ENCODE measurements at places on chromosomes 1 and 21. TPM values are rescaled to one million over a fixed set of nuclear protein-coding genes. Genes with fewer than 3 reads are reported as not detected.

OPTC gene
- total RNA-seq, result not detected

- no peak for DNase-seq
These were observed 2.3 kb downstream of the ZZZ3 start for GRCh38 chr1:77680173-77680572.

DNA sequence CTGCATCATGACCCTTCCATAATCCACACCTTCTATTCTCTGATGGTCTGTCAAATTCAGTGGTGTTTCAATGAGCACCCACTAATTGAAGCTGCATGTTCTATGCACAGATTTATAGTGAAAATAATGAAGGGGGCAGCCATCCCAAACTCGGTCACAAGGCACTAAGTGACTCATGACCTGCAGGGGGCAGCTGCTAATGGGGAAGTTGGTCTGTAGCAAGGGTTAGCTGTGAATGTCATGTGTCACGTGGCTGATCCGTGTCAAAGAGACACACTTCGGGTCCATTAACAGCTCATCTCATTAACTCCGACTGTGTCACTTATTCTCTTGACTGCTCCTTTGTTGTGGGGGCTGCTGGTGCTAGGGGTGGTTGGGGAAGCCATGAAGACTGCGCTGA is 306.6 kb downstream of the PCP4 start:
- no peak for DNase-seq

SYCP1 gene
- not detected for total RNA-seq

MMEL1 gene
- not detected for total RNA-seq

DNA sequence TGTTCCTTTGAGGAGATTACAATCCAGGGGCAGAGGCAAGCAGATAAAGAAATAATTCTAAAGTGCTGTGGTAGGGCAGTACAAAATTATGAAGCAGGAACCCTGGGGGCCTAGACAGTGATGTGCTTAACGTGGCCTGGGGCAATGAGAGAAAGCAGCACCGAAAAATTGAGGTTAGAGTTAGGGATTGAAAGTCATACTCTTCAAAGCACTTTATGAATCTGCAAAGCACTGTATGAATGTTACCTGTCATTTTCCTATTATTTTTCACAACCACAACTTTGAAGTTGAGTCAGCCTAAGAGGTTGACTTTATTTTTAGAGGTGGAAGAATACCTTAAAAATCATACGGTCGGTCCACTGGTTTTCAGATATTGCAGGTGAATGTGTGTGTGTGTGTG is 183.4 kb upstream of the NFIA start:
- DNase-seq, result no peak

DNA sequence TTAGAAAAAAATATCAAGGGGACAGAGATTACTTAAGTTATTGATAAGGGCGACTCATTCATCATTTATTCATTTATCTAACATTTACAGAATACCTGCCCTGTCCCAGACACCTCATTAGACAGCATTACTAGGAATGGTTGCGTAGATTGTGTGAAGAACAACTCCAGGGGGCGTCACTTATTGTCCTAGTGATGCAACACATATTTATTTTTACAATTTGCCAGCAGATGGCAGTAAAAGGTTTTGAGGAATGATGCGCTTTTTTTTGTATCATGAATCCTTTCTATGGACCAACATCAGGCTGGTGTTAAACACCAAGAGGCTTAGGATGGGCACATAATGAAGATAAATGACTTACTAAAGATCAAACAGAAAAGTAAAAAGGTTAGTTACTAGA is 5.5 kb downstream of the NCAM2 start:
- DNase-seq, result no peak

DNA sequence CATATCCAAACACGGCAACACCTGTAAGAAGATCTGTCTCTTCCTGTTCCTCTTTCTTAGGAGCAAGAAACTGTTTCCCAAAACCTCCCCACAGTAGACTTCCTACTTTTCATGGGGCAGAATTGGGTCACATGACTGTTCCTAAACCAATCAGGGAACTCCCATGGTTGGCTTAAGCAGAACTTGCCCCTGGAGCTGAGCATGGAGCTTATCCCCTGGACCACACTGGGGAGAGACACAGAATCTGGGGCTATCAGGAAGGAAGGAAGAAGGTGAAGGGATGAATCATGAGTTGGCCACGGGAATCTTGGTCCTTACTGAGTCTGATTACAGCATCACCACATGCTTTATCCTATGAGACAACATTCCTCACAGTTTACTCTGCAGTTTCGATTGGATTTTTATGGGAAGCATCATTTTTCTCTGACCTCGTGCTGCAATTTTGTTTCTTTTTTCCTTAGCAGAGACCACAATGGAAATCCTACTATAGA is 81.8 kb downstream of the CDC7 start:
- DNase-seq, result no peak

- no peak for DNase-seq
These were observed 43.5 kb downstream of the FBXO2 start for GRCh38 chr1:11610629-11611180.

NEGR1 gene
- 18.3 TPM for total RNA-seq

- DNase-seq, result no peak
These were observed 73.8 kb downstream of the UMODL1 start for GRCh38 chr21:42144679-42145568.

- no peak for DNase-seq
These were observed 10.6 kb downstream of the PTPRC start for GRCh38 chr1:198649232-198649967.

TMEM183A gene
- total RNA-seq, result 20.6 TPM

DNA sequence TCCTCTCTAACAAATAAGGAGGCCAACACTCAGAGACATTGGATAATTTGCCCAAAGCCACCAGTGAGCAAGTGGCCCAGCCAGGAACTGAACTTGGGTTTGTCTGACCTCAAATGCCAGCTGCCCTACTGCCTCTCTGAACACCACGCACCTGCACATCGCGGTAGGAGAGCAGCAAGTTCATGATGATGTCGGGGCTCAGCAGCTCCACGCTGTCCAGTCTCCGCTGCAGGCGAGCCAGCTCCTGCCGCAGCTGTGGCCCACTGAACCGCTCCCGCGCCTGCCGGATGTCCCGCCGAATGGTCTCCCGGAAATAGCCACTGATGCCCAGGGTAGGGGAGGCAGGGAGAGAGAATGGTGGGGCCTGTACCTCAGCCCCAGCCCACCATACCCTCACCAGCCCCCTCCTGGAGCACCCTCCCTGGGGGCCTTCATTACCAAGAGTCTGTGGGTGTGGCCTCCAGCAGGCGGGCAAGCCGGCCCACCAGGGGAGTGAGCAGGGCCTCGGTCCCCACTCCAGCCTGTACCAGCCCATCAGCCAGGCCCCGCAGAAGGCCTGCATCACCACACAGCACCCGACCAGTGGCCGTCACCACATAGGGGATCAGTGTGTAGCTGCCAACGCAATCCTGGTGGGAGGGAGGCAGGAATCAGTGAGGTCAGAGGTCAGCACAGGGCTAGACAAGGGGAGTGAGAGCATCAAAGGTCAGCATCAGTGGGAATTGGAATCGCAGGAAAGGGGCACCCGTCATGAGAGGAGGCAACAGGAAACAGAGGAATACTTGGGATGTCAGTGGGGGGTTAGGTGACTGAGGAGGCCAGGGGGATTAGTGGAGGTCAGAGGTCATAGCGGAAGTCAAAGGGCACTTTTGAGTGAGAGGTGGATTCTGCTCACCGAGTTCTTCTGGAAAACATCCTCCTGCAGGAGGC is 2.7 kb downstream of the MAP3K6 start:
- no peak for DNase-seq

DNA sequence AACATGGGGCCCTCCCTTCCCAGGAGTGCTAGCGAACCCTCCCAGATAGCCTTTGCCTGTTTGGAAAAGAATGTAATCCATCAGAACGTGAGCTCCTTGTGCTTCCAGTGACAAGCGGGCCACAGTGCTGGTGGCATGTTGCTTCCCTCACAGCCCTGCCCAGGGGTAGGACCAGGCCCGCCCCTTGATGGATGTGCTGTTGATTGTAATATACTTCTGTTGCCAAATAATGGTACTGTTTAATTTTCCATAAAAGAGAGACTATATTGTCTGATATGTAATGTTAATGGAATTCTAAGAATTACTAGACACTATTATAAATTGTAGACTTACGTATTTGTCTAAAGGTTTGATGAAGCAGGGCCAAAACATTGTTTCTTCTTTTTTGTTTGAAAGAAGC is 16.4 kb downstream of the ATP5PO start:
- no peak for DNase-seq

LRRC52 gene
- 0.55 TPM for total RNA-seq

VHLL gene
- total RNA-seq, result not detected

DNA sequence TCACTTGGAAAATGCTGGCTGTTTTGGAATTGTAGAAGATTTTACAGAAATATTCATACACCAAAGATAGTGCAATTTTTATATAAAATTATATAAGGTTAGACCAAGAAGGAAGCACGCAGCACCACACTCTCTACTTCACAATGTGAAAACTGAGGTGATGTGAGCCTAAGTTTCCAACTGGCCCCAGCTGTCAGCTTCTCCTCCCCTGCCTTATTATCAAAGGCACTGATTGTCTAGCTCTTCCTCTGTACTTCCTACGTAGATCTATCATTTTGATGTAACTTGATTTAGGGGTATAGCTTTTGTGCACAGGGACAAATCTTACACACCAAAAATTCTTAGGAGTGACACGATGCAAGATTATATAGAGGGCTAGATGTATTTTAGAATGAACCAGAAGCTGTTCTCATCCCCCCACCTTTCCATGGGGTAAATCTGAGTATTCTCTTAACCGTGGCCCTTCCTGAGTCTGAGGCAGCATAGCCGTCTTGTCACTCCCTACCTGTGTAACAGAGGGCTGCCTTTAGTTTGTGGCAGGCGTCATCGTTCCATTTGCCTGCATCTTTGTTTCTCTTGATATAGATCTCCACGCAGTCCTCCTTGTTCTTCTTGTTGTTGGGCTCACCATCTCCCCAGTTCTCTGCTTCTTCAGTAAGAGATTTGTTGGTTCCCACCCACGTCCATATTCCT is 3.4 kb downstream of the SELL start:
- DNase-seq, result no peak

DNA sequence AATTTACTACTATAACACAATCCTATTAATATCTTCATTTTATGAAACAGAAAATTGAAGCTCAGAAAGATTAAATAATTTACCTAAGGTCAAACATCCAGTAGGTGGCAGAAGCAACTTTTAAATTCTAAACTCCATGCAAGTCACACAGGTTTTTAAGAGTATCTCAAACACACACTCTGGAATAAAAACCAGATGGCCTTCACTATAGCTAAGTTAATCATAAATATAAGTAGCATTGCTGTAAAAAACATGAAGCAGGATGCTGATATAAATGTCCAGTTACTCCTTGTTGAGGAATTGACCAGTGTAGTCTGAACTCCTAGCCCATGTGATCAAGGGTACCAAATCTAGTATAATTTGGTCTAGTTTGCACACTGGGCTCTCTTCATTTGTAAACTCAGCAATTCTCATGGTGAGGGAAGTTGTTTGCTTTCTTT is 9.4 kb upstream of the FMO3 start:
- no peak for DNase-seq

CATSPERE gene
- not detected for total RNA-seq

- DNase-seq, result peak; percentile 57
These were observed 74.4 kb downstream of the ACTL8 start for GRCh38 chr1:17829579-17829978.

DNA sequence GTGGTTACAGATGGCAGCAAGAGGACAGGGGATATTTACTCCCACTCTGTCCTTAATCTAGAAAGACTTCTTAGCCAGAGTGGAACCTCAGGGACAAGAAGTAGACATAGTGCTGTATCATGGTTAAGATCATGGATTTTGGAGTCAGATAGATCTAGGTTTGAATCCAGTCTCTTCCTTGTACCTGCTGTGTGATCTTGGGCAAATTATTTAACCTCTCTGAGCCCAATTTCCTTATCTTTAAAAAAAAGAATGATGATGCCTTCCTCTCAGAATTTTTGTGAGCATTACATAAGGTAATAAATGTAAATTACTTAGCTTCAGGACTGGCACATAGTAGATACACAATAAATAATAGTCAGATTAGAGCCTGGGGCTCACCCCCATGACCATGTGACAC is 78.4 kb downstream of the TAS1R2 start:
- no peak for DNase-seq

- no peak for DNase-seq
These were observed 3.1 kb upstream of the DIPK1A start for GRCh38 chr1:92964316-92964715.

GRCh38 chr1:188043536-188044245 is 1214.9 kb downstream of the PLA2G4A start:
- DNase-seq, result no peak

DNA sequence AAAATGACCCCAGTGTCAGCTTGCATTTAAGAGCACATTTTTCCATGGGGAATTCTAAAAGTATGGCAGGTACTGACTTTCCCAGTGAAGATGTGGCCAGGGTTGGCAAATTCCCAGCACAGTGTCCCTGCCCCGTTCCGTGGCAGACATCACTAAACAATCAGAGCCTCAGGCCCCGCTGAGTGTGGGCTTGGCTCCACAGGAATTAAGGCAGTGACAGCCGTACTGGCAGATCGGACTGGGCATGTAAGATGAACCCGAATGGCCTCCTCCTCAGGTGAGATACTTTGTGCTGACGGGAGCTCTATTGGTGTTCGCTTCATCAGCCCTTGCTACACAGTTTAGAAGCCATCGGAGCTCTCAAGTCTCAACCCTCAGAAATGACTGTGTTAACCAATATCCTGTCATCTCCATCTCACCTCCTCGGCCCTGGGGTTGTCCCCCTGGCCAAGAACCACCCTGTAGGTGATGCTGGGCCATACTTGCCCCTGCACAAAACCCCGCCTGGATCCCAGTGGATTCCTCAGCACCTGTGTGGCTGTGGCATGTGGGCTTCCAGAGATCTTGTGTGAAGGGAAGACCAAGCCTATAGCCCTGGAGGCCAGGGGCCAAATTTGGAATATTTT is 29.0 kb upstream of the ABCG1 start:
- no peak for DNase-seq

TMEM54 gene
- 10.6 TPM for total RNA-seq

OR10Z1 gene
- not detected for total RNA-seq

DNA sequence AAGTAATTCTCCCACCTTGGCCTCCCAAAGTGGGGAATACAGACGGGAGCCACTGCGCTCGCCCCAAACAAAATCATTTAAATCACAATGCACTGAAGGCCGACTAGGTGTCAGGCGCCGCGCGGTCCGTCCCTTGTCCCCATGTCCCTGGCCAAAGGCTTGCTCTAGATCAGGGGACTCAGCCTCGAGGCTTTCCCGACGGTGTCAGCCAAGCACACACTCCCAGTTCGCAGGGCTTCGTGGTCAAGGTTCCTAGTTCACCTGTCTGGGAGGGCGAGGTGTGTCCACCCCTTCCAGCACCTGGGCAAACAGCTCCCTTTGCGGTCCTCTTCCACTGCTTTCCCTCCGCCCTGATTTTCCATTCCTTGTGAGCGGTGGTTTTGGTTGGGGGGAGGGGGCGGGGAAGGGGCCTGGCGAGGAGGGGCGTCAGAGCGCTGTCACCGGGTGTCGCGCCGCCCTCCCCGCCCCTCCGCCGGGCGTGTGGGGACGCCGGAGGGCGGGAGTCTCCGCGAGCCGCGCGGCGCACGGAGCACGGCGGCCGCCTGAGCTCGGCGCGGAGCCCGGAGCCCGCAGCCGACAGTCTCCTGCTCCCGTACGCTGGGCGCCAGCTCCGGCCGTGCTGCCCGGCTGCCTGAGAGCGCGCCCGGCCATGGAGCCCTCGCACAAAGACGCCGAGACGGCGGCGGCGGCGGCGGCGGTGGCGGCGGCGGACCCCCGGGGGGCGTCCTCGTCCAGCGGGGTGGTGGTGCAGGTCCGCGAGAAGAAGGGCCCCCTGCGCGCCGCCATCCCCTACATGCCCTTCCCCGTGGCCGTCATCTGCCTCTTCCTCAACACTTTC is at the start of gene STUM:
Gene STUM, plus strand, starts transcription at position 509 of the 838 bp plus-strand sequence. Its CDS starts 141 bp downstream, at position 650.
- peak; percentile 46 for DNase-seq

Data from heart right ventricle (tissue), 16 donors.